CD4-positive, alpha-beta T cell (primary cell): ENCODE measurements at places on chromosomes 1 and 21.

DNA sequence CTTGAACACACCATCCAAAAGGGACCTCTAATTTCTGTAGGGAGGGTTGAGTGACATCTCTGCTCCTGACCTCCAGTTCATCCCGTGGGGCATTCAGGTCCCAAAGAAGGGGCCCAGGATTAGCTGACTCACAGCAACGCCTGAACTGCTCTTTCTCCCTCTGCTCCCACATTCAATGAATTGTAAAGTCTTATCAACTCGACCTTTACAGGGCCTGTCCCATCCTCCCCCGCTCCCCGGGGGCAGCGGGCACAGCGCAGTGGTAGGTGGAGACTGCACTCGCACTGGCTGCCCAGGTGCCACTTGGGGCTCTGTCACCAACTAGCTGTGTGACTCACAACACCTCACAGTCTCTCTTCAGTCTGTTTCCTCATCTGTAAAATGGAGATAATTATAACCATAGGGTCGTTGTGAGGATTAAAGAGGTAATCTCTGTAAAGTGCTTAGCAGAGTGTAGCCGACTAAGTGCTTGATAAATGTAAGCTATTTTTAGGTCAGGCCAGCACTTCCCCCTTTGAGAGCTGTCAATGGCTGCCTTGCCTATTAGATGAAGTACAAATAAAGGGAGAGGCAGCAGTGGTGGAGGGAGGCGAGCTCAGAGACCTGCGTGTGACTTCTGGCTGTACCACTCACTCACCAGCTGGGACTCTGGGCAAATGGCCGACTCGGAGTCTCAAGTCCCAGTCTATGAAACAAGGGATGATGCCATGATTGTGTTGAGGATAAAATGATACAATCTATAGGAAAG lies 637 bp upstream of the MYBPHL start:
- DNase-seq: no peak
- no peaks in the 10 kb centered on the region for H3K36me3 ChIP-seq
- no peak overlapping the region for H3K4me3 ChIP-seq
- H3K27ac ChIP-seq: no peak overlapping the region
- no peaks in the 10 kb centered on the region for H3K4me1 ChIP-seq
- H3K27me3 ChIP-seq: no peaks in the 10 kb centered on the region

- no peak for DNase-seq
- no peaks in the 10 kb centered on the region for H3K36me3 ChIP-seq
- no peak overlapping the region for H3K27ac ChIP-seq
- no peaks in the 10 kb centered on the region for H3K27me3 ChIP-seq
- no peaks in the 10 kb centered on the region for H3K4me1 ChIP-seq
- H3K4me3 ChIP-seq: no peak overlapping the region
Measured at GRCh38 chr1:224526771-224527170, 89.3 kb upstream of the CNIH3 start.

DNA sequence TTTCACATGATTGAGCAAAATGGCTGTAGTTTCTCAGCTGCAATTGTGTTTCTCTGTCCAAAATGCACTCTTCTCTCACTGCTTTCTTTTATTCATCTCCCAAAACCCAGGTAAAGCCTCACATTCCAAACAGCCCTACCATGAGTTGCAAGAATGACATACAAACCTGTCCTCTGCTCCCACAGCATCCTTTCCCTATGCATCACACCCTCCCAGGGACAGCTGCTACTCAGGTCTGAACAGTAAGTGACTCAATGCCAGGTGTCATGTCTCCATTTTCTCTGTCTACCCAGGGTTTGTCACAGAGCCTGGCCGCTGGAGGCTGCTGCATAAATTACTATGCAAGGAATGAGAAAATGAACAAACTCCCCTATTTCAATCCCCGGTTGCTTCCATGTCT lies 118.5 kb downstream of the PLD5 start:
- H3K4me3 ChIP-seq: no peak overlapping the region
- H3K4me1 ChIP-seq: no peaks in the 10 kb centered on the region
- DNase-seq: no peak
- H3K36me3 ChIP-seq: no peaks in the 10 kb centered on the region

GRCh38 chr1:157751283-157751682 lies 25.6 kb downstream of the FCRL2 start:
- DNase-seq: no peak
- H3K4me3 ChIP-seq: no peak overlapping the region
- H3K27ac ChIP-seq: no peak overlapping the region
- no peaks in the 10 kb centered on the region for H3K27me3 ChIP-seq

- H3K36me3 ChIP-seq: no peaks in the 10 kb centered on the region
- H3K4me3 ChIP-seq: no peak overlapping the region
- peaks cover 21% of the 10 kb centered on the region for H3K4me1 ChIP-seq
- no peak overlapping the region for H3K27ac ChIP-seq
- no peak for DNase-seq
- H3K27me3 ChIP-seq: no peaks in the 10 kb centered on the region
Measured at GRCh38 chr21:38326429-38326828, 69.6 kb downstream of the KCNJ15 start.

DNA sequence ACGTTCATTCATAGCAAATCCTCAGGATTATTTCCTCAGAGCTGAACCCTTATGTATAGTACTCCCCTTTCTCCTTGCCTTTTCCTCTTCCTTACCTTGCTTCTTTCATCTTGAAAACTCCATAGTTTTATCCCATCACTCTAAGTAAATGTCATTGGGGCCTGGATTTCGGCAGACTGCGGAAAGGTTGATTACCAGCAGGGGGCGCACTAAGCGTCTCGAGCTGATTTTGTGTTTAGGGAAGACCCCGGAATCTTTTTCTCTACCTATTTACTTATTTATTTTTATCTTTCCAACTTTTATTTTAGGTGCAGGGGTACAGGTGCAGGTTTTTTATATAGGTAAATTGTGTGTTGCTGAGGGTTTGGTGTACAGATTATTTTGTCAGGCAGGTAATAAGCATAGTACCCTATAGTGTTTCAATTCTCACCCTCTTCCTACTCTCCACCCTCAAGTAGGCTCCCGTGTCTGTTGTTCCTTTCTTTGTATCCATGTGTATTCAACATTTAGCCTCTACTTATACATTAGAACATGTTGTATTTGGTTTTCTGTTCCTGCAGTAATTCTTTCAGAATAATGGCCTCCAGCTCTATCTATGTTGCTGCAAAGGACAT lies 11.4 kb upstream of the MTARC1 start:
- no peaks in the 10 kb centered on the region for H3K36me3 ChIP-seq
- peak; percentile 15 for DNase-seq
- no peak overlapping the region for H3K27ac ChIP-seq

GRCh38 chr1:244242446-244242845 lies 191.4 kb downstream of the ZBTB18 start:
- no peaks in the 10 kb centered on the region for H3K36me3 ChIP-seq
- H3K4me1 ChIP-seq: peaks cover 8% of the 10 kb centered on the region
- no peaks in the 10 kb centered on the region for H3K27me3 ChIP-seq

DNA sequence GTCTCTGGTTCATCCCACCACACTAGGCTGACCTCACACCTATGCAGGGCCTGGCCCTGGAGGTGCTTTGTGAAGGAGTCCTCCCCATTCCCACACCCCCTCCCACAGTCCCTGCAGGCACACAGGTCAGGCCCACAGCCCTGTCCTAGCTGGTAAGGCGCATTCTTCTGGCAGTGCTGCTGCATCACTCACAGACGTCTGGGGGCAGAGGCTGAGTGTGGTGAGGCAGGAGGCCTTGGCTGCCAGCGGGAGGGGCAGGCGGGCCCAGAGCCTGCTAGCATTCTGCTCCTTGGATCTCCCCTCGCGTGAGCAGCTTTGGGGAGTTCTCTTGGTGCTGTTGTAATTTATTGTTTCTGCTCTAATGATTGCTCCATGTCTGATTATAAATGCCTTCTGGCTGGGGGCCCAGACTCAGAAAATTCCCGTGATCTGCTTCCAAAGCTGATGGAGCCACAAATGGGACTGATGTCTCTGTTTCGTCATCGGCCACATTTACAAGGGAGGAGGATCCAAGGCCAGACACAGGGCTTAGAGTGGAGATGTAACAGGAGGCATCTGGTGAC lies 62.9 kb downstream of the TRABD2B start:
- H3K36me3 ChIP-seq: no peaks in the 10 kb centered on the region
- no peak overlapping the region for H3K4me3 ChIP-seq
- no peak overlapping the region for H3K27ac ChIP-seq
- H3K4me1 ChIP-seq: no peaks in the 10 kb centered on the region

DNA sequence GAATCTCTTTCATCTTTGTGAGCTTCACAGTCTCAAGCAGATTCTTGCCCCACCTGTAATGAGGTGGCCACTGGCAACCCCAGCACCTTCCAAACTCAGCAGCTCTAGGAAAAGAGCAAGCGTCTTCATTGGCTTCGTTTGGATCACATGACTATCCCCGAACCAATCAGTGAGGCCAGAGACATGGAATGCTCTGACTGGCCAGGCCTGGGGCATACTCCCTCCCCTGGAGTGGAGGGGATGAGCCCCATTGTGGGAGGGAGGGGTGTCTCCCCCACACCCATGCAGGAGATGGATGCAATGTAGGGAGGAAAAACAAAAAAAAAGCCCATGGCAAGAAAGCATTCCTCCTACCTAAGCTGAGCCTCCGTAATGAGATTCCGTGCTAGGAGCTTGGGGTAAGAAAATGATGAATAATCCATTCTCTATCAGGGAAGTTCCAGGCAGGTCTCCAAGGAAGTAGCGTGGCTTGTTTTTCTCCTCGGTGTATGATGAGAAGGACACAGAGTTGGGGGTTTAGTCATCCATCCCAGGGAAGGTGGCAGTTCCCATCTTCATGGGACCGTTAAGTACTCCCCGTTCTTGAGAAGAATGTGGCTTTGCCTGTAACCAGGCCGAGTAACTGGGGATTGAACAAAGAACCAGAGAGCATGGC lies 32.7 kb downstream of the FHAD1 start:
- no peak for DNase-seq
- H3K4me3 ChIP-seq: no peak overlapping the region
- H3K4me1 ChIP-seq: no peaks in the 10 kb centered on the region

- H3K4me3 ChIP-seq: no peak overlapping the region
- peaks cover 29% of the 10 kb centered on the region for H3K36me3 ChIP-seq
- peak overlapping the region; percentile 71 for H3K27ac ChIP-seq
- H3K4me1 ChIP-seq: peaks cover 89% of the 10 kb centered on the region
- no peak for DNase-seq
Measured at GRCh38 chr1:156487862-156488261, 12.7 kb downstream of the MEF2D start.

DNA sequence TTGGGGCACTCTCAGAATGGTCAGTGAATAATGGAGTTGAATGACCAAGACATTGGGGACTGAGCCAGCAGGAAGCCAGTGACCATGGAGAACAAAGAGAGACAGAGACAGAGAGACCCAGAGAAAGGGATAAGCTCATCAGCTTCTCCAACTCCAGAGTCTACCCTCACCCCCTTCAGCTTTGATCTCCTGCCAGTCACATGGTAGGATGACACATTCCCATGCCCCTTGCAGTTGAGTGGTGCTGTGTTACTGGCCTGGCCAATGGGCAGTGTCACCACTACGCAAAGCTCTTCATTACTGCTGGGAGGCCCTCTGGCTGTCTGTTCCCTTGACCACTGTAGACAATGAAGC lies 643.5 kb downstream of the AJAP1 start:
- no peak overlapping the region for H3K27ac ChIP-seq
- H3K4me3 ChIP-seq: no peak overlapping the region
- H3K36me3 ChIP-seq: no peaks in the 10 kb centered on the region
- no peaks in the 10 kb centered on the region for H3K27me3 ChIP-seq
- no peak for DNase-seq

- H3K27me3 ChIP-seq: no peaks in the 10 kb centered on the region
- no peaks in the 10 kb centered on the region for H3K4me1 ChIP-seq
- H3K36me3 ChIP-seq: no peaks in the 10 kb centered on the region
- no peak for DNase-seq
Measured at GRCh38 chr1:13540866-13541265, 27.1 kb upstream of the LRRC38 start.

DNA sequence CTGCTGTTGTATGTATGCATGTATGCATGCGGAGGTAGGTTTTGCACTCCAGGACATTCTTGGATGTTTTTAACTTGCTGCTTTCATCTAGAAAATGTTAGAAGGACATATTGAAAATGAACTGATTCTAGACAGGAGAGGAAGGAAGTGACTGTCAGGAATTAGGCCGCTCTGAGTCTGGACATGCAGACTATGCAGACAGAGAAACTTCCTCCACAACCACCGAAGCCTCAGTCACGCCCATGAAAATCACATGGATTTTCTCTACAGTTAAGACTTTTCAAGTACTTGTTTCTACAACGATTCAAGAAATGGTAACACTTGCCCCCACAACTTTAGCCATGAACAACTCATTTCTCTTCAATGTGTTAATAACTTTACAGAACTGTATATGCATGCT lies 211.1 kb downstream of the SMYD3 start:
- H3K4me3 ChIP-seq: no peak overlapping the region
- H3K27ac ChIP-seq: no peak overlapping the region
- H3K4me1 ChIP-seq: no peaks in the 10 kb centered on the region

DNA sequence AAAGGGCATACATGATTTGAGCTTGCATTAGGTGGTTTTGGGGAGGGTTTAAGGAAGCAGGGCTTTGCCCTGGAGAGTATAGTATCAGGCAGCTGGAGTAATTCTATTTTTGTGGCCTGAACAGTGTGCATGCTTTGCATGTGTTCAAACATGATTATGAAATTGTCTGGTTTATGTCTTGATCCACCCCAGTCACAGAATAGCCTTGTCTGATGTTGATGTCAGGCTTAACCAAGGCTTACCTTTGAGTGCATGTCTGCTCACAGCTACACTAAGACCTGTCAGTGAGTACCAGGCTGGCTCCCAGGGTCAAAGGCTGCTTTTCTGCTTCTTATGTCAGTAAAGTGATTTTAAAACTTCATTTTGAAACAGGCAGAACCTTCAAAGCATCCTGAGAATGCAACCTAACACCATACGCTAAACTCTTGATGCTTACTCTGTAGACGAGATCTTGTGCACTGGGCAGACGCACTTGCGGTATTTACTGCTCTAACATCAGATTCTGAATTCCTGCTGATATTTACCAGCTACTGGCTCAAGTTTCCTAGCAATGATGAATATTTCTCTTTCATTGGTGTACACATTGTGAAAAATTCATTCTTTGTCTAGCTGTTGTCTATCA lies 78.9 kb downstream of the MAP3K21 start:
- H3K36me3 ChIP-seq: no peaks in the 10 kb centered on the region
- DNase-seq: no peak
- peaks cover 17% of the 10 kb centered on the region for H3K27me3 ChIP-seq
- H3K4me1 ChIP-seq: no peaks in the 10 kb centered on the region
